ENCODE measurements at places on chromosomes 2 and 18.
A peak's percentile ranks its signal among the peaks of the same experiment; 100 is the strongest.

GRCh38 chr18:24869285-24869684, 408.8 kb downstream of the HRH4 start:
- DNase-seq = no peak

GRCh38 chr2:125756431-125756830, 899.5 kb upstream of the GYPC start:
- DNase-seq = no peak

DNA sequence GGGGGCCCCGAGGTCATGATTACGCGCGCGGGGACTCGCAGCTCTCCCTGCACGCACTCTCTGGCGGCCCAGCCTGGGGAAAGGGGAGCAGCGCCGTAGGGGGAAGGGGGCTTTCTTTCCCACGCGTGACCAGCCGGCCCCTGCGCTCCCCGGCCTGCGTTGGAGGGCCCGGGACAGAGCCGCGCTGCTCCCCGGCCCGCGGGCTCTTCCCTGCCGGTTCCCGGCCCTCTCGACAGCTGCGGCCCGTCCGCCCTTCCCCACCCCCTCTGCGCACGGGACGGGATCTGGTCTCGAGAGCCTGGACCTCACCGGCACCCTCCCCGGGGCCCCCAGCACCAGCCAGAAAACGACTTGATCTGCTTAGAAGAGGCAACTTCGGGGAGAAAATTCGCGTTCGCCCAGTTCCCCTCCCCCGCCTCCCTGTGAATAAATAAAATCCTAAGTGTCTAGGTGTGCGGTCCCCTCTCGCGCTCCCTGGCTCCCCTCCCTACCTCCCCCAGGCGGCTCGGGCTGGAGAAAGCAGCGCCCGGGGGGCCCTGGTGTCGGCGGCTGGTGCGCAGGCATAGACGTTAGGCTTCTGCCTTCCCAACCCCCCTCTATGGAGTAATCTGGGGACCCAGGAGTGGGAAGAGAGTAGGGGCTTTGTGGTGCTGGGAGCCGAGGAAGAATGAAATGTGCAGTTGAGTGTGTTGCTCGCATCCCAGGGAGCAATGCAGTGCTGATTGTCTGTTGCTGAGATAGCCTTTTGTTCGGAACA, 803 bp upstream of the FIGN start:
- no peak for DNase-seq

- DNase-seq = no peak
These were observed 115.3 kb downstream of the FHOD3 start for GRCh38 chr18:36412778-36413177.

- DNase-seq = peak; percentile 51
These were observed 16.7 kb upstream of the EDAR start for GRCh38 chr2:109005686-109006204.

DNA sequence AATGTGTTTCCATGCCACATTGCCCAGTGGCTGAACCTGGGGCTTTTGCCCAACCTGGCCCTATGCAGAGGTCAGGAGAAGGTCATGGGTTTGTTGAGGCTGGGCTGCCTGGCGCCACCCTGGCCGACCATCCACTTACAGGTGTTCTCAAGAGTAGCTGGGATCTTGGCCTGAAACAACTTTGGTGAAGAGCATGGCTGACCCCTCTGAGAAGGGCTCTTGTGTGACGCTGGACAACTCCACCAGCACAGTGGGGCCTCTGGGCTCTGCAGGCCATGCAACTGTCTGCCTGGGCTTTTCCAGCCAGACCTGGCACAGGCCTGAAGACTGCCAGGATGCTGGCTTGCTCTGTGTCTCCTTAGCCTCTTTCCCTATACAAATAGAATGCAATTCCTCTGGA, 76.4 kb upstream of the ZNG1B start:
- DNase-seq = no peak

GRCh38 chr2:63192889-63193774, 142.5 kb downstream of the OTX1 start:
- no peak for DNase-seq

DNA sequence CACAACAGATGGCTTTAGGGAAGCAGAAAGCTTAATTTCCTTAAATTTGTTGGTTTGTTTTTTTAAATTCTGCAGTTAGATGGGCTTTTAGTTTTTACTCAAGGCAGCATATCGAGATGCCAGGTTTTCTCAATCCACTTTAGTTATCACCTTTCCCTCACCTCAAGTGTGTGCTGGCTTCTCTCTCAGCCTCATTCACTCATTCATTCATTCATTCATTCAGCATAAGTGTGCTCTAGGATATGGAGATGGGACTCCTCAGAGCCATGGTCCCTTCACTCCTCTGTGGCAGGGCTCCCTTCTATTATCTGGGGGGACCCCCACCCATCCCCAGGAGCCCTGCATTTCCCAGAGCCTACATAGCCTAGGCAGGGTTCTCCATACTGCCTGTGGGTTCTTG, 19.0 kb downstream of the VIL1 start:
- no peak for DNase-seq

DNA sequence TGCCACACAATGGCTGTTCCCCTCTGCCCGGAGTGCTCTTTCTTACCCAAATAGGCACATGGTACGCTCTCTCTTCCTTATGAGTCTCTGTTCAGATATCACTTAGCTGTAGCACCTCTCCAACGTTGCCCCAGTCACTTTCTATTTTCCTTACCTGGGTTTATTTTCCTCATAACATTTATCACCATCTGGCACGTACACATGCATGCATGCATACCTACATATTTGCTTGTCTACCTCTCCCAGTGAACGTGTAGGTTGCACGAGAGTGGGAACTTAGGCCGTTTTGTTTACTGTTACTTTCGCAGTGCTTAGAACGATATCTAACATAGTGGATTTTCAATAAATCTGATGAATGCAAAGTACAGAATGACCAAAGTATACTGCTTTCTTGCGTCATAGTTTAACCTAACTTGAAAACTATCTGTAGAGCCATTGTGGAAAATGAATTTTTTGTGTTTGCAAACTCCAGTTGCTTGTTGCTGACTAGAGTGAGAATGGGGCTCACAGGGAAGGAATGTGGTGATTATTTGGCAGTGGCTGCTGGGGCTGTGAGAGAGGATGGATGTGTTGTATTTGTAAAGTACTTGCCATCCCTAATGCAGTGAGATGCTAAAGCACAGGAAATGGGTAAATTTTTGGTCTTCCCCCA, 47.1 kb downstream of the ACSL3 start:
- no peak for DNase-seq

DNA sequence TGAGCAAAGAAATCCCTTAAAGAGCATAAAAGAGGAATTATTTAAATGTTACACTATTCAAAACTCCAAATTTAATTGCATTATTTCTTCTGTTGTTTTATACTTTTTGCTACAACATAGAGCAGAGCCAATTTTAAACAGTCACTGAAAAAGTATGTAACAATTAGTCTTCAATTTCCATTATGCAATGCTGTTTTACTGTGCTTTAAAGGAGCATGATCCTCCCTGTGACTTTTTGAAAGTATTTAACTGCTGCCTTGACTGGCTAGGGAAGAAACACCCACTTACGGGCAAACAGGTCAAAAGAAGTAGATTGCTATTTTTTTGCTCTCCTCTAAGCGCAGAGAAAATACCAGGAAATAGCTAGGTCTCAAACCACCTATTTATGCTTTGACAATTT, 217.4 kb upstream of the GCFC2 start:
- no peak for DNase-seq

DNA sequence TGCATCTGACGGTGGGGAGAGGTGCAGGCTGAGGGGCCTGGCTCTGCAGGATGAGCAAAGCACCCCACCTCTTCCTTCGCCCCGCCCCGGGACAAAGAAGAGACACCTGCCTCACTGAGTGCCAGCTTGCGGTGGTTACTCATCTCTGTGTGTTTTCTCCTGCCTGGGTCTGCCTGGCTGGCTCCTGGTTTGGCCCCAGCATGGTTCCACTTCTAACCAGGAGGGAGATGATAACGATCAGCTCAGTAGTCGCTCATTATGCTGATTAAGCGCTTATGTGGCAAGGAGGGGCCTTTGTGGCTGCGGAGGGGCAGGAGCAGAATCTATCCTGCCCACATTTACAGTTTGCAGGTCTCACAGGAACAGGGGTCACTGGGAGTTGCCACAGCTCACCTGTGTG, 68.7 kb upstream of the EDAR start:
- no peak for DNase-seq

DNA sequence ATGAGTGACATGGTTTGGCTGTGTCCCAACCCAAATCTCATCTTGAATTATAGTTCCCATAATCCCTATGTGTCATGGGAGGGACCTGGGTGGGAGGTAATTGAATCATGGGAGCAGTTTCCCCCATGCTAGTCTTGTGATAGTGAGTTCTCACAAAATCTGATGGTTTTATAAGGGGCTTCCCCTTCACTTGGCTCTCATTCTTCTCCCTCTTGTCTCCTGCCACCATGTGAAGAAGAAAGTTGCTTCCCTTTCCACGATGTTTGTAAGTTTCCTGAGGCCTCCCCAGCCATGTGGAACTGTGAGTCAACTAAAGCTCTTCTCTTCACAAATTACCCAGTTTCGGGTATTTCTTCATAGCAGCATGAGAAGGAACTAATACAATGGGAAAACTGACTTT, 14.0 kb downstream of the DNAH7 start:
- DNase-seq = no peak

DNA sequence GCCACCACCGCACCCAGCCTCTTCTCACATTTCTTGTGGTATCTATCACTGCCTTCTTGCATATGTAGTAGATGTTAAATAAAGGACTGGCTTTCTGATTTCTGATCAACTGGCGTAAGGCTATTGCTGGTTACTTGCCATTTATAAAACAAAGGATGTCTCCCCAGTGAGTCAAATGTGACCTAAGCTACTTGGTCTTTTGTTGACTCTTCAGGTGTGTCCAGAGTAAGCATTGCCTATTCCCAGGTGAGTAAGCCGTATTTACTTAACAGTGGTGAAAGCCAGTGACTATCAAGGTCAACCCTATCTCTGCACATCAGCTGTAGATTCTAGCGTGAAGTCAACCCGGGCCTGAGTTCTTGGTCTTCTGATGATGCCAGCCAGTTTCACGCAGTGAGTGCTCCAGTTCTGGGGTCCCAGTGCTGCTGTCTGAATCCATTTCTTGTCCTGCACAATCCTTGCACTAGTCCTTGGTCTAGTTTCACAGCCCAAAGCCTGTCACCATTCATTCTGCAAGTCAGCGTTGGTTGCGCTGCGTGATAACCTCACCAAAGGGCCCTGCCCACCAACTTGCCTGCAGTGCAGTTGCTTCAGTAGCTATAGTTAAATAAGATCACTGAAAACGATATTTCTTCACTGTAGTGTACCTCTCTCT, 120.2 kb downstream of the GBX2 start:
- no peak for DNase-seq

GRCh38 chr2:121092095-121092494, 192.9 kb downstream of the TFCP2L1 start:
- no peak for DNase-seq

DNA sequence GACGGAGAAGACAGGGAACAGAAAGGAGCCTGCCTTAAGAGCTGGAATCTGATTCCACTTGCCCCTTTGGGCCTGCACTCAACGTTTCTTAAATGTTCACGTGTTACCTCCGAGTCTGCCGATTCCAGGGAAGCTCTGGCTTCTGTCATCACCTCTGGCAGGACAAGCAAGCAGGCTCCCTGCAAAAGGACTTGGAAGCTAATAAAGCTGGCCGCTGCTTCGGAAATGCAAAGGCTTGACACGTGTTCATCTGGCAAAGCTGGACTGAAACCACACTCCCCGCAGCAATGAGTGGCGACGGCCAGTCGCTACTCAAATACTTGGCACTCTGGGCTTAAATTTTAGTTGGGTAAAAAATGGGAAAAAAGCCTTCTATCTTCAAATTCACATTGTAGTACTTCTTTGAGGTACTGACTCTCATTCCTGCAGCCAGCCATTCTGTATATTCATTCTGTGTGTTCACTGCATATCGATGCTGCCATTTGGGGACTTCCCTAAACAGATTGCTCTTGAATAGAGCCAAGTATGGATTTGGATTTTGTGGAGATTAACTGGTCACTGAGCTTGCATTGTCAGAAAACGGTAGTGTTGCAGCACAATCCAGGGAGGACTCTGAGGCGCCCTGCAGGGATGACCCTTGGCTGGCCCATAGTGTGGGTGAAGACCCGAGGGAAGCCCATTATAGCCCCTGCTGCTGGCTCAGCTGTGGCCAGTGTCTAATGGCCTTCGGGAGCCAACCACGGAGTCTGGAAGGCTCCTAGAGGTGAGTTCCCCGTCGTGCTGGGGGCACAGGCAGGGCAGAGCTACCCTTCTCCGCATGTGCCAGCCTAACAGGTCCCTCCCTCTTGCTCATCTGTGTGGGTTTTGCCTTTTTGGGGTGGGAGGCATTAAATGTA, 231.5 kb downstream of the PRKCE start:
- no peak for DNase-seq

- DNase-seq = no peak
These were observed 31.1 kb downstream of the SNTG2 start for GRCh38 chr2:981759-982158.

DNA sequence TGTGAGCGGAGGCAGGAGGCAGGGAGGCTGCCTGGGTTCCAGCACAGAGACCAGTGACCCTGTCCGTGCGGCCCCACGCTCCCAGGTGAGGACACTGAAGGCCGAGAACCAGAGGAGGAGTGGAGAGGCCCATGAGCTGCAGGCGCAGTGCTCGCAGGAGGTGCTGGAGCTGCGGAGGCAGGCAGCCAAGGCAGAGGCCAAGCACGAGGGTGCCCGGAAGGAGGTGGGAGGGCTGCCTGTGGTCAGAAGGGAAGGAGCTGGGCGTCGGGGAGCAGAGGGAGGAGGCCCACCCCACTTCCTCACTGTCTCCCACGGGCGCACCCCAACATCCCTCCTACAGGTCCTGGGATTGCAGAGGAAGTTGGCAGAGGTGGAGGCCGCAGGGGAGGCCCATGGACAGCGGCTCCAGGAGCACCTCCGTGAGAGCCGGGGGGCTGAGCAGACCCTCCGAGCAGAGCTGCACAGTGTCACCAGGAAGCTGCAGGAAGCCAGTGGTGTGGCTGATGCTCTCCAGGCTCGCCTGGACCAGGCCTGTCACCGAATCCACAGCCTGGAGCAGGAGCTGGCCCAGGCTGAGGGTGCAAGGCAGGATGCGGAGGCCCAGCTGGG, 33.0 kb upstream of the SNED1 start:
- no peak for DNase-seq

GRCh38 chr2:108444941-108445840, 3.8 kb upstream of the GCC2 start:
- DNase-seq = no peak

- peak; percentile 63 for DNase-seq
These were observed 67.7 kb downstream of the EPAS1 start for GRCh38 chr2:46364797-46365457.

GRCh38 chr2:48601349-48601748, 16.3 kb upstream of the GTF2A1L start:
- peak; percentile 57 for DNase-seq

- no peak for DNase-seq
These were observed 20.9 kb downstream of the SLC39A10 start for GRCh38 chr2:195677884-195678283.

DNA sequence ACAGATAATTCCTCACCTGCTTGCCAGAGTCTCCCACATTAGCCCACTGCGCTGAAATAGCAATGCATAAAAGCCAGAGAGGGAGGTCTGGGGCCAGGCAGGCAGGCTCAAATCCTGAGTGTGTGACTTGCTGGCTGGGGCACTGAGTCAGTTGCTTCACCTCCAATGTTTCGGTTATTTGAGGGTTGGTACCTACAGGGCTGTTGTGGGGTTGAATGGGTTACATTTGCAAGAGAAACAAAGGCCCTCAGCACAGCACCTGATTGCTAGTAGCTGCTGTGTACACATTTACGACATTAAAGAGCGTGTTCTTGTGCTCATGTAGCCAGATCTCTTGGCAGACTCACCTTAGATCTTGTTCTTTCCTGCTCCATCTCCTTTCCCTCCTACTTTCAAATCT, 34.1 kb upstream of the FAM110C start:
- no peak for DNase-seq

All from K562 (cell line).